ENCODE measurements at places on chromosomes 2 and 18.

- DNase-seq = no peak
Measured at GRCh38 chr18:42038936-42039335, 83.9 kb downstream of the PIK3C3 start.

DNA sequence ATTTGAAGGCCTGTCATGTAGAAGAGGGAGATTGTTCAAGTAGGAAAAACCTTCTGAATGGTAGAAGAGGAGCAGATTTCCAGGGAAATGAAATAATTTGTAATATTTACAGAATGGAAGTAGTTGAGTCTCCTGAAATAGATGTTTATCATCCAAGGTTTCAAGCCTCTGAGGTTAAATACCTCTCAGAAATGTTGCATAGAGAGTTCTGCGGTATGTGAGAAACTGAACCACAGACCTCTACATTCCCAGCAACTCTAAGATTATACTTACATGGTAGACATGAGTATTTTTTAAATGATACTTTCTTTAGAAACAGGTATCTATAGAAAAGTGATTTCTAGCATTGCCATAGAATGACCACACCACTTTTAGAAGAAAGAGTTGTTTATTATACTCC, 379.8 kb upstream of the FANCL start:
- no peak for DNase-seq

GRCh38 chr2:230828272-230828961, 36.3 kb upstream of the ITM2C start:
- DNase-seq = peak; percentile 52

DNA sequence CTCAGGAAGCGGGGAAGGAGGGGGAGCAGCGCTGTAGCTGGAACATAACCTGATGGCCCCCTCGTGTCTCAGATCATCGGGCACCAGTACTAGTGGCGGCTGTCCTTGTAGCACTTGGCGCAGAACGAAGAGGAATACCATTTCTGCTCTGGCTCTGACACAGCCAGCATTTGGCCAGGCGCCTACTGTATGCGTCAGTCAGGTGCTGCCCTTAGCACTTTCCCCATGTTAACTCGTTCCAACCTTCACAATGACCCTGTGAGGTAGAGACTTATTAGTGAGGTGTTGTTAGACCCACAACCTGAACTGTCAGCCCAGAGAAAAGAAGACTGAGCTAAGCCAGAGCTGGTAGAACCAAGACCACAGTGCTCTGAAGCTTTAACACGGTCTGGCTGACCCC, 47.7 kb upstream of the EML6 start:
- no peak for DNase-seq

DNA sequence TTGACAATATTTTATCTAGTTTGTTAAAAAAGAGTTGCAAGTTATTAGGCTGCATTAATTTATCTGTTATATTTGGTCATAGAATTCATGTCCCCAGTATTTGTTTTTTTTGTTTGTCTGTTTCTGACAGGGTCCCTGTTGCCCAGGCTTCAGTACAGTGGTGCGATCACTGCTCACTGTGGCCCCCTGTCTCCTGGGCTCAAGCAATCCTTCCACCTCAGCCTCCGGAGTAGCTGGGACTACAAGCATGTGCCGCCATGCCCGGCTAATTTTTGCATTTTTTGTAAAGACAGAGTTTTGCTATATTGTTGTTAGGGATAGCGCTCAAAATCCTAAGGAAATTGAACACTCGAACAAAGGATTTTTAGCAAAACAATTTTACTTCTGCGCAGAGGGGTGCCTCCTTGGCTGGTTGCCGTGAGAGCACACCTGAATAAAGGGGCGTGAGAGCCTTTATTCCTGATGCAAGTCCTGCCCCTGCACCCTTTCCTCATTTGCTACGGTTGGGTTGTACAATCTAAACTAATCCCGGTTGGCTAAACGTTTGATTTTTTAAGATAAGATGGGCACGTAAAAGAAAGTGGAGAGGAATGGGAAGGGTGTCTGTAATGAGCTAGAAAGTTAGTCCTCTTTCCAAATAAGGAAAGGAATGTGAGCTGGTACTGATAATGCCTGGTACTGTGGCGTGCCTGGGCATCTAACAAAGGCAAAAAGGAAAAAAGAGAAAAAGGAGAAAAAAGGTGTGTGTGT, 65.5 kb downstream of the COMMD1 start:
- no peak for DNase-seq

All from common myeloid progenitor, CD34-positive (primary cell).